Transverse colon (tissue), 4 donors: ENCODE measurements at places on chromosomes 11 and 22. TPM values are rescaled to one million over a fixed set of nuclear protein-coding genes. Genes with fewer than 3 reads are reported as not detected.

HSPB2 gene
- not detected for total RNA-seq

DNA sequence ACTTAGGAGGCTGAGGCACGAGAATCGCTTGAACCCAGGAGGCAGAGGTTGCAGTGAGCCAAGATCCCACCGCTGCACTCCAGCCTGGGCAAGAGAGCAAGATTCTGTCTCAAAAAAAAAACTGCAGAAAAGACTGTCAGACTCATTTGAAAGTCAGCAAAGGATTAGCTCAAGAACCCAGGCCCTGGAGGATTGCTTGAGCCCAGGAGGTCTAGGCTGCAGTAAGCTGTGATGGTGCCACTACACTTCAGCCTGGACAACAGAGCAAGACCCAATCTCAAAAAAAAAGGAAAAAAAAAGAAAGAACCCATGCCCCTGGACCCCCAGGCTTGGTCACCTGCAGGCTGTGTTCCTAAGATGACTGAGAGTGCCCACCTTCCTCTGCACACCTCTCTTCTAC is 16.2 kb downstream of the LIF start:
- no peaks in the 10 kb centered on the region for H3K36me3 ChIP-seq
- H3K27me3 ChIP-seq, result no peaks in the 10 kb centered on the region
- no peak overlapping the region for H3K27ac ChIP-seq
- H3K4me3 ChIP-seq, result no peak overlapping the region
- H3K4me1 ChIP-seq, result no peaks in the 10 kb centered on the region

DNA sequence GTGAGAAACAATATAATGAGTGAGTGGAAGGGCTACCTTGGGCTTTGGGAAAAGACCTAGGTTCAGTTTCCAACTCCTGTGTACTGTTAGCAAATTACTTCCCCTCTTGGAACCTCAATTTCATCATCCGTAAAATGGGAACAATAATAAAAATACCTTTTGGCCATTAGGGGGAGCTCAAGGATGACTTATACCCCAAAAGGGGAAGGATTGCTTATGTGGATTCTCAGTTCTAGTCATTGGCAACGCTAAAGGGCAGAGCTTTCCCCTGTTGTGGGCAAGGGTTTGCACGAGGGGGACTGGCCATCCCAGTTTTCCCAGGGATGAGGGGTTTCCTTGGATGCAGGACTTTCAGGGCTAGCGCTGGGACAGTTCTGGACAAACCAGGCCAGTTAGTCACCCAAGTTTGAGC is 3.1 kb upstream of the COMMD9 start:
- no peak overlapping the region for H3K4me3 ChIP-seq
- H3K4me1 ChIP-seq, result peaks cover 13% of the 10 kb centered on the region
- DNase-seq, result no peak
- no peak overlapping the region for H3K27ac ChIP-seq
- no peaks in the 10 kb centered on the region for H3K36me3 ChIP-seq

LRRC4C gene
- 0.55 TPM for total RNA-seq

- H3K27ac ChIP-seq, result no peak overlapping the region
- no peaks in the 10 kb centered on the region for H3K36me3 ChIP-seq
- H3K4me3 ChIP-seq, result no peak overlapping the region
- DNase-seq, result no peak
- no peaks in the 10 kb centered on the region for H3K4me1 ChIP-seq
- H3K27me3 ChIP-seq, result no peaks in the 10 kb centered on the region
Observed at GRCh38 chr11:103359216-103359615, 250.0 kb downstream of the DYNC2H1 start.

MOV10L1 gene
- total RNA-seq, result 0.41 TPM

OSBP2 gene
- total RNA-seq, result 0.60 TPM

DNA sequence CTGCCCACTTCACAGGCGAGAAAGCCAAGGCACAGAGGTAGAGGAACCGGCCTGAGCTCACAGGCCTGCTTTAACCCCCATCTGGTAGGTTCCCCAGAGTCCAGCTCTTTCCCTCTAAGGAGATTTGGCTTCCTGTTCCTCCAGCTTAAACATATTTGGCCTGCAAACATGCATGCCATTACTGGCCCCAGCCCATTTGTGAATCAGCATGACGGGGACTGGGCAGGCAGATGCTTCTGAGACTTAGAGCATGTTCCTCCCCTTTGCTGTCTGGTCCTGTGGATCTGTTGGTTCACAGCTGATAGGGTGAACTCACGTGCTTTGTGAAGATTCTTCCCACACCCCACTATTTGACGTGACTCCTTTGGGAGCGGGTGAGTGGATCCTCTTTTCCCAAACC is 12.6 kb downstream of the CHST1 start:
- no peak overlapping the region for H3K27ac ChIP-seq
- no peak for DNase-seq
- H3K4me3 ChIP-seq, result no peak overlapping the region
- no peaks in the 10 kb centered on the region for H3K4me1 ChIP-seq
- H3K27me3 ChIP-seq, result peaks cover 10% of the 10 kb centered on the region
- no peaks in the 10 kb centered on the region for H3K36me3 ChIP-seq

GRCh38 chr11:128802358-128802981 is 64.6 kb downstream of the KCNJ1 start:
- H3K27ac ChIP-seq, result no peak overlapping the region
- H3K4me1 ChIP-seq, result no peaks in the 10 kb centered on the region
- H3K27me3 ChIP-seq, result no peaks in the 10 kb centered on the region

GRCh38 chr22:28998681-28999080 is 63.0 kb downstream of the C22orf31 start:
- DNase-seq, result no peak
- H3K4me3 ChIP-seq, result no peak overlapping the region
- H3K27me3 ChIP-seq, result no peaks in the 10 kb centered on the region
- H3K27ac ChIP-seq, result no peak overlapping the region
- no peaks in the 10 kb centered on the region for H3K4me1 ChIP-seq
- no peaks in the 10 kb centered on the region for H3K36me3 ChIP-seq
